Daoy (cell line): ENCODE measurements at places on chromosomes 11 and 22. TPM values are rescaled to one million over a fixed set of nuclear protein-coding genes. Genes with fewer than 3 reads are reported as not detected.

DNA sequence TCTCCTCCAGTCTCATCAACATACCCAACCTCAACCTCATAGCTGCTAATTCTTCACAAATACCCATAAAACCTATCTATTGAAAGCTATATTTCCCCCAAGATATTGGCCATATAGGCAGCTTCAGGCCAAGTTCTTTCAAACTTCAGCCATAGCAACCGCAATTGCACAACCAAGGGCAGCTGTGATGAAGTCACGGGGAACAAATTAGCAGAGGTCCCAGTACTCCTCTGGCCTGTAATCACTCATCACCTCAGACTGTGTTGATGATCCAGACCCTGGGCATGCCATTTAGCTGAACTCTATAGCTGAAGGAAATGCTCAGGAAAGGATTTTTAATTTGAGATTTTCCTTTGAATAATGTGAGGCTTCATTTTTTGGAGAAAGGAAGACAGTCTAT, 84.1 kb downstream of the SLC1A2 start:
- no peak for DNase-seq

DNA sequence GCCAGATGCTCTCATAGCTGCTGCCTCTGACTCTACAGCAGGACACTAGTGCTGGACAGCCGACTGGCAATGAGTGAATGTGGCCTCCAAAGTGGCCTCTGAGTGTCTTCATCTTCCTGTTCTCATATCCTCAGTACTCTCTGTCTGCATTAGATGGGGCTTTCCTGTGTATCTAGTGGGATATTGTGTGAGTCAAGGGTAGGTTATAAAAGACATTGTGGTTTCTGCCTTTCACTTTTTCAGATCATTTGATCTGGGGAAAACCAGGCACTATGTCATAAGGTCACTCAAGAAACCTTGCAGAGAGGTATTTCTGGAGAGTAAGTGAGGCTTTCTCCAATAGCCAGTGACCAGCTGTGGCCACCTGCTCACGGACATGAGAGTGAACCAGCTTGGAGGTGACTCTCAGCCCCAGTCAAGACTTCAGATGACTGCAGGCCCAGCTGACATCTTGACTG, 333.6 kb upstream of the NCAM1 start:
- no peak for DNase-seq

SHANK2 gene
- total RNA-seq, result 0.06 and 0.29 TPM in 2 replicates

DNA sequence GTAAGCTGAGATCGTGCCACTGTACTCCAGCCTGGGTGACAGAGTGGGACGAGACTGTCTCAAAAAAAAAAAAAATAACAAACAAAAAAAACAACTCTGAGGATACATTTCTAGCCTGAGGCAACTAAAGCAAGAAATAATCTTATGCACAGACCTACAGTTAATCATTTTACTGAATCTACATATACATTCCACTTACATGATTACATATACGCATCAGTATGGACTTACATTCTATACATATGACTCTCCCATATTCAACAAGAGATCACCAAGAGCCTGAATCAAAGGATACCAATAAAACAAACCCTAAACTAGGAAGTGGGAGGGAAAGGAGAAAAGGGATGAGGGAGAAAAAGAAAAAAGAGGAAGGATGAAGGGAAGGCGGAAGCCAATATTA, 1.1 kb downstream of the ALG8 start:
- no peak for DNase-seq

DNA sequence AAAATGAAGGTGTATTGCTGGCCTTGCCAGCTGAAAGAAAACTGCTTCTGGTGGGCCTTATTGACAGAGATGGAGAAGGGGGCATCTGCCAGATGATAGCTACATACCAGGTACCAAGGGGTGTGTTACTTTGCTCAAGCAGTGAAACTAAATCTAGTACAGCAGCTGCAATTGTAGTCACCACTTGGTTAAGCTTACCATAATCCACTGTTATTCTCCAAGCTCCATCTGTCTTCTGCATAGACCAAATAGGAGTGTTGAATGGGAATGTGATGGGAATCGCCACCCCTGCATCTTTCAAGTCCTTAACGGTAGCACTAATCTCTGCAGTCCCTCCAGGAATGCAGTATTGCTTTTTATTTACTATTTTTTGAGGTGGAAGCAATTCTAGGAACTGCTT, 45.8 kb upstream of the LIN7C start:
- no peak for DNase-seq

ZNF143 gene
- 14.1 and 27.0 TPM in 2 replicates for total RNA-seq

UFD1 gene
- total RNA-seq, result 144 and 159 TPM in 2 replicates

DNA sequence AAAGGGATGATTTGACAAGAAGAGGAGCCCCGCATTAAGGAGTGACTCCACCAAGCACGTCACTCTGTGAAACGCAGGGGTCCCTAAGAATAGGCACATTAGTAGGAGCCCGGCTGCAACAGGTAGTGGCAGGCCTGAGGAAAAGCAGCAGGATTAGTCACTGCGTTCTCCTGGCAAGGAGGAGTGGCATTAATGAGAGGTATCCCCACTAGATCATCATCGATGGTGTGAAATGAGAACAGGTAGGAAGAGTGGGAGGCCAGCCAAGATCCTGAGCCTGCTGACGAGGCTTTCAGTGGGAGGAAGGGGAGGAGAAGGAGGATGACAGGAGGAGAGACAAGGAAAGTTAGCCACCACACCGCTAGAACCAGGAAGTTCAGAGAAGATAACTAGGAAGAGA, 38.6 kb downstream of the NRXN2 start:
- no peak for DNase-seq

GAL3ST3 gene
- total RNA-seq, result not detected in 2 replicates

DNA sequence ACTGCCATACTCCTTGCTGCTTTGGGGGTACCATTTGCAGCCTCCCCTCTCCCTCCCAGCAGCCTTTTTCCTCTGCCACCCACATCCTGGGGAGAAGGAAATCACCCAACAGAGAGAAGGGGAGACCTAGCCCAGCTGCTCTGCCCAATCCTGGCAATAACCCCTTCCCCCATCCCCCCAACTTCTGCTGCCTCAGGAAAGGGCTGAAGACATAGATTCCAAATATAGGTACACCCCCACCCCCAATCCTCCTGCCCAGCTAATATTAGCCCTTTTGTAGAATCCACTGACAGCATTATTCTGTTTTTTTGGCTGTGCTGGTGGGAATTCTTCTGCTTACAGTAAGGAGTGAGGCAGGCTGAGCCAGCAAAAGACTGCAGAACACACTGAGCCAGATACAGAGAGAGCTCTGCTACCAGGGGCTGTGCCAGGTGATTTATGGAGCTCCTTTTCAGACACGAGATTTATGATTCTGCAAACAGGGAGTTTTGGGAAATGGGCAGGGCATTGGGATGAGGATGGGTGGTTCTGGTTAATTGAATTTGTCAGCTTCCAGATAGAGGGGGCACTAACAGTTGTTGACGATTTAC, 164.0 kb downstream of the TENM4 start:
- no peak for DNase-seq

GRCh38 chr22:48926136-48926535, 901.5 kb downstream of the BRD1 start:
- DNase-seq, result no peak

DNA sequence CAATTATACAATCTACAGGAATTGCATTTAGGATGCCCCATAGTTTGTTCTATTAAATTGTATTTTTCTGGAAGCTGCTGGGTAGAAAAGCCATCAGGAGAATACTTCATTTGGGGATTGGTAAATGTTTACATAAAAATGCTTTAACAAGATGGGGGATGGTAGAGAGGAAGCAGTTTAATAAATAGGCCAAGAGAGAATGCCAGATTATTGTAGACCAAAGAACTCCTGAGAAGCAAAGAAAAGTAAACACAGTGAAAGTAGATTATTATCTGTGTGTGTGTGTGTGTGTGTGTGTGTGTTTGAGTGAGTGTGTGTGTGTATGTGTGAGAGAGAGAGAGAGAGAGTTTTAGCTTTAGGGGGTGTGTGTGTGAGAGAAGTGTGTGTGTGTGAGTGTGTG, 820.4 kb upstream of the CCDC90B start:
- no peak for DNase-seq

DNA sequence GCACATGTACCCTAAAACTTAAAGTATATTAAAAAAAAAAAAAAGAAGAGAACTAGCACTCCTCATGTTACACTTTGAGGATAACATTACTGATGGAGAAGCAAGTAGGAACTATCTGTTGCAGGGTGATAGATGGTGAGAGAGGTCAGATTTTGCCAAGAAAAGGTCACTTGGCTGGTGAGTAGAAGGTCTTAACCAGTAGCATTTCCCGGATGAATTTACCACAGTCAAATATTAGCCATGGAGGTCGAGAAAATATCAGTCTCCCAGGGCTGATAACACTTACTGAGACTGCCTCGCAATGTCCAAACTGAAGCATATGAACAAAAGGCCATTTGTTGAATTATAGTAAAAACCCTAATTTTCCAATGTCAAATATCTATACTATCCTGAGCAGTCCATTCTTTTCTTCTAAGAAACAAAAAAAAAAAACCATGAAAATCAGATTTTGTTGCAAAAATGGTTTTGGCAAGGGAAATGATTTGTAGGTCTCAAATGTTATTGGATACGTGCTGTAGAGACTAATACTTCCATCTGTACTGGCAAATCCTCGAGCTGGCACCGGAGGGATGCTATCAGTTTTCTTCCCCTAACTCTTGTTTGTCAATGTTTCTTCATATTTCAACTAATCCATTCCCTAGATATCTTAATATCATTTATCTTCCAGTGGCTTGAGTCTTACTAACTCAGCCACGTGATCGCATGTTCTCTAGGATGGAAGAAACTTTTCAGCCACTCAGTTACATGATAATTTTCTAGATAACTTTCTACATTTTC, 14.5 kb upstream of the BBOX1 start:
- no peak for DNase-seq

CHRM1 gene
- not detected in 2 replicates for total RNA-seq

GRCh38 chr22:43296276-43296902, 46.8 kb downstream of the SCUBE1 start:
- no peak for DNase-seq

GRCh38 chr11:6563121-6563619, 40.2 kb downstream of the RRP8 start:
- no peak for DNase-seq

GRCh38 chr22:38135133-38135706, 24.7 kb upstream of the BAIAP2L2 start:
- peak; percentile 92 for DNase-seq

DNA sequence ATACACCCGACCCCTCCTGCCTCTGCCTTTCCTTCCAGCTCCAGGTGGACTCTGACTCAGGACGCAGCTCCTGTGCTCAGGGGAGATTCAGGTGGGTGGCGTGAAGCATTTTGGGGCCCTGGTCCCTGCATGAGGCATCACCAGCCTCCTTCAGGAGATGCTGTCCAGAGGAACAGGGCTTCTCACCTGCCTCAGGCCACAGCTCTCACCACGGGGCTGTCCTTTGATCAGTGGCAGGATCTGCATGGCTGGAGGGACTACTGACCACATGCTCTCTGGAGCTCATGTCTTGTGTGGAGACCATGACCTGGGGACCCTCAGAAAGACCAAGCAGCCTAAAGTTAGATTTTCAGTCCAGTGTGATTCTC, 58.8 kb downstream of the GGTLC2 start:
- no peak for DNase-seq

GRCh38 chr22:17237038-17237668, 17.9 kb upstream of the ADA2 start:
- no peak for DNase-seq

DNA sequence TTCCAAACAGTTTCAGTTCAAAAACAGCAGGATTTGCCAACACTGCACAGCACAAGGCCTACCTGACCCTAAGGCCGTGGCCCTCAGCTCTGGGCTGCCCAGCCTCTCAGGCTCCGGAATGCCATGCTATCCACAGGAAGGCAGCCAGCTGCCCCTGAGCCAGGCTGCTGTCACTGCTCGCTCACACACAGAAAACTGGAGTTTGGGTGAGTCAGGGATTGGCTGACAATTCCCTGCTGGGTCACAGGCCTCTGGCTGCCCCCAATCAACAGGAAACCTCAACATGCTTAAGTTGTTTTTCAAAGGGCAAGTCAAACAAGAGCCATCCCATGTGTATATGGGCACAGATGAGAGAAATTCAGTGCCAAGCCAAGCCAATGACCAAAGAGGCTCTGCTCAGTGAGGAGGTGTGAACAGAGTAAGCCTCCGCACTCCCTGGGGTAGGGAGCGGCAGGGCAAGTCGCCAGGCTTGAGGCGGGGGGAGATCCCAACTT, 50.2 kb downstream of the RPL27A start:
- DNase-seq, result peak; percentile 88

DNA sequence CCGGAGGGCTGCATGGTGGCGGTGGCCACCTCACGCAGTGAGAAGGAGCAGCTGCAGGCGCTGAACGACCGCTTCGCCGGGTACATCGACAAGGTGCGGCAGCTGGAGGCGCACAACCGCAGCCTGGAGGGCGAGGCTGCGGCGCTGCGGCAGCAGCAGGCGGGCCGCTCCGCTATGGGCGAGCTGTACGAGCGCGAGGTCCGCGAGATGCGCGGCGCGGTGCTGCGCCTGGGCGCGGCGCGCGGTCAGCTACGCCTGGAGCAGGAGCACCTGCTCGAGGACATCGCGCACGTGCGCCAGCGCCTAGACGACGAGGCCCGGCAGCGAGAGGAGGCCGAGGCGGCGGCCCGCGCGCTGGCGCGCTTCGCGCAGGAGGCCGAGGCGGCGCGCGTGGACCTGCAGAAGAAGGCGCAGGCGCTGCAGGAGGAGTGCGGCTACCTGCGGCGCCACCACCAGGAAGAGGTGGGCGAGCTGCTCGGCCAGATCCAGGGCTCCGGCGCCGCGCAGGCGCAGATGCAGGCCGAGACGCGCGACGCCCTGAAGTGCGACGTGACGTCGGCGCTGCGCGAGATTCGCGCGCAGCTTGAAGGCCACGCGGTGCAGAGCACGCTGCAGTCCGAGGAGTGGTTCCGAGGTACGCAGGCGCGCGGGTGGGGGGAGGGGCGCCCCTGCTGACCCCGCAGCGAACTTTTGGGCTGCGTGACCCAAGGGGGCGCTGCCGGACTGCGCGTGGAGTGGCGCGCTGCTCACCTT, 670 bp downstream of the NEFH start:
- DNase-seq, result no peak

- DNase-seq, result no peak
Observed at GRCh38 chr22:21018314-21018713, 3.3 kb downstream of the P2RX6 start.

TBX1 gene
- total RNA-seq, result 1.1 and 1.6 TPM in 2 replicates

C22orf15 gene
- not detected in 2 replicates for total RNA-seq

RIBC2 gene
- total RNA-seq, result 0.89 and 1.3 TPM in 2 replicates

DNA sequence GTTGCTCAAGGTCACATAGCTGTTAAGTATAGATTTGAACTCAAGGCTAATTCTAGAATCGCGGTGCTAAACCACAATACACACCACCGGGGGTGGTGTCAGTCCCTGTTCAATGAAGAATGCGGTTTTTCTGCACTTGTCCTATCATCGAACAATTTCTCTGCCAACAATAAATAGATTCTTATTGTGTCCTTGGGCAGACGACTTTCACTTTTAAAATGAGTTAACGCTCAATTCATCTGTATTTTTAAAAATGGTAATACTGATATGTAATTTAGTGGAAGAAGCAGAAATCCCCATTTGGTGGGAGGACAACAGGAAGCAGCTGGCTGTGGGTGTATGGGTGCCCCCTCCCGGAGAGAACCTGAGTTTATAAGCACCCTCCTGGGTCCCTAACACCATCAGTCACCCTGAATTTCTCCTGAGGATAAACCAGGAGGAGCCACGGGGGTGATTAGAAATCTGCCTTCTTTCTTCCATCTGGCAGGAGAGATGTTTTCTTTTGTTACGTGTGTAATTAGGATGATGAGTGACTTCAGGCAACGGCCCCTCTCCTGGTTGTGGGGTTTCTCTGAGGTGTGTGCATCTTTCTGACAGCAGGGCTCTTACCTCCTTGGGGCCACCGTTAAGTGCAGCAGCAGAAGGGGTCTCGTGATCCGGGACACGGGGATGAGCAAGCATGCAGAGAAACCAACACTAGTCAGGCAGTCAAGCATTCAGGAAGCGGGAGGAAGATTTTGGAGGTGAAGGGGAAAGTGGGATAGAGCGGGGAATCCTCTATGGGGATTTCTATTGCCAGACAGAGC, 87.7 kb downstream of the GRAMD1B start:
- peak; percentile 8 for DNase-seq

IGSF9B gene
- total RNA-seq, result 1.0 and 1.3 TPM in 2 replicates

IRAG1 gene
- not detected in 2 replicates for total RNA-seq
